ENCODE measurements at places on chromosomes 7 and 10.

DNA sequence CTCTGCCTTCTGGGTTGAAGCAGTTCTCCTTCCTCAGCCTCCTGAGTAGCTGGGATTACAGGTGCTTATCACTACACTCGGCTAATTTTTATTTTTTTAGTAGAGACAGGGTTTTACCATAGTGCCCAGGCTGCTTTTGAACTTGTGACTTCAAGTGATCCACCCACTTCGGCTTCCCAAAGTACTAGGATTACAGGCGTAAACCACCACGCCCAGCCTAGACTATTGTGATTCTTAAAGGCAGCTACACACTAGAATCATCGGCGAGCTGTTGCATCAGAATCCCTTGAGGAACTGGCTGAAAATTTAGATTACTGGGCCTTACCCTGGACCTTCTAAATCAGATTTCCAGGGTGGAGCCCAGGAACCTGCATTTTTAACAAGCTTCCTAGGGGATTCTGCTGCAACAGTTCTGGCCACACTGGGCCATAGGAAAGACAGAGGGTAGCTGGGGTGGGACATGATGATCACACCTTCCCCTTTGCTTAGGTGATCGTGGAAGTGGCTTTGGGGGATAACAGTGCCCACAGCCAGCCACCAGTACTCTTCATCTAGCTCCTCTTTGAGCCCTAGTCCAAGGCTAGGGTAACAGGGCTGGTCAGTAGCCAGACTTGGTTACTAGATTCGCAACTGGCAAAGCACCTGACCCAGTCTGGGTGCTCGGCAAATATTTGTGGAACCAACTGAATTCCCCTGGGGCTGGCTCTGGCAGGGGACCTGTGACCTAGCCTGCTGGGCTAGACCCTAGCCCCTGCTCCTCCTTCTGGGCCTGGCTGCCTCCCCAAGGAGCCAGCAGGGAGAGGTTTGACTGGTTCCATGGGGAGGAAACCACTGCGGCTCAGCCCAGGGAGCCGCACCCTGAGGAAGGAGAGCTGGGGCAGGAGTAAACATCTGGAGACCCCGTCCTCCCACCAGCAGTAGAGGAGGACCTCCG lies 67.1 kb upstream of the DUSP5 start:
- DNase-seq = no peak

GRCh38 chr7:18290223-18290622 lies 205.3 kb upstream of the HDAC9 start:
- DNase-seq = no peak

GRCh38 chr7:44285561-44285960 lies 39.8 kb downstream of the CAMK2B start:
- DNase-seq = no peak

GRCh38 chr10:50579491-50580261 lies 44.1 kb downstream of the SGMS1 start:
- DNase-seq = no peak

DNA sequence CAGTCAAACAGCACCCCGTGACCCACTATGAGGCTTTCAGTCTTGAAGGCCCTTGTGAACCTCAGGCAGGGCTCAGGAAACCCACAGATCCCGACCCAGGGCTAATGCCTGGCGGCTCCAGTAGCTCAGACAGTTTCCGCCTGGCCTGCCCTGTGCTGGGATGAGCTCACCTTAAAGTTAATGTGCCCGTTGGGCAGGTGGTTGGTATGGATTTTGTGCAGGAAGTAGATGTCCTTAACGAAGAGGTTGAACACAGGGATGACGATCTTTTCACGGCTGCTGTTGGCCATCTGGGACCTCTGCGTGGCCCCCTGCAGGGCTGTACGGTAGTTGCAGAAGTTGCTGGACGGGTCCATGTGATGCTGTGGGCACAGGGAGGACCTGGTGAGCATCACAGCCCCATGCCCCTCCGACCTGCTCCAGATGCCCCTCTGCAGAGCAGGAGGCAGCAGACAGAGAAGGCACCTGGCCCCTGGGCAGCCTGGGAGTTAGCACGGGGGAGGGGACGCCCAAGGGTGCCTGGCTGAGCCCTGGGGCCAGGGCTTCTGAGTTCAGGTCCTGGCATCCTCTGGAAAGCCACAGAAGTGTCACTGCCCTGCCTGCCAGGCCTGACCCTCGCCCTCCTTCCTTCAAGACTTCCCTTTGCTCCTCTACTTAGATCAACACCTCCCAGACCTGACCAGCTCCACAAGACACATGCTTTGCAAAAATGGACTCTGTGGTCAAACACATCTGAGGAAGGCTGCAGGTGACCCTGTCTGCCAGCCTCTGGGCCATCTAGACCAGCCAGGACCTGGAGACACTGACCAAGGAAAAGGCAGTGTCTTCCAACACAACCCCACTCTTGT lies 59.8 kb downstream of the CSGALNACT2 start:
- DNase-seq = no peak

GRCh38 chr7:51219261-51219988 lies 97.2 kb downstream of the COBL start:
- no peak for DNase-seq

DNA sequence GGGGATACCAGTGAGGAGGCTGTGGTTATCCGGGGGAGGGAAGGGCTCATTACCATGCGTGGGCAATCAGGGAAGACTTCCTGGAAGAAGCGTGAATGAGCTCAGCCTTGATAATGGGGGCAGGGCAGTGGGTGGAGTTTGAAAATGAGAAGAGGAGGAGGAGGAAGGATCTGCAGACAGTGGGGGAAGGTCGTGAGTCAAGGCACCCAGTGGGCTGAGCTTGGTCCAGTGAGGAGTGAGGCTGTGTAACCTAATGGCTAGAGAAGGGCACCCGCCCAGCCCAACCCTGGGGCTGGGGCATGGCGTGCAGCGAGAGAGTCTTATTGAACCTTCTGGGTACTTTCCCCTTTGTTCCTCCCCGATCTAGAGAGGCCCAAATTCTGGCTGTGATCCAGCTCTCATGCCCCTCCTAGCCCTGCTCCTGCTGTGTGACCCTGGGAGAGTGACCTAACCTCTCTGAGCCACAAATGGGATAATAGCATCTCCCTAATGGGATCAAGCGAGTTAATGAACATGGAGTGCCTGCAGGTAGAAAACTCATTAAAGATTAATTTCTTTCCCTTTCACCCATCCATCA lies 31.5 kb downstream of the CLIP2 start:
- DNase-seq = no peak

DNA sequence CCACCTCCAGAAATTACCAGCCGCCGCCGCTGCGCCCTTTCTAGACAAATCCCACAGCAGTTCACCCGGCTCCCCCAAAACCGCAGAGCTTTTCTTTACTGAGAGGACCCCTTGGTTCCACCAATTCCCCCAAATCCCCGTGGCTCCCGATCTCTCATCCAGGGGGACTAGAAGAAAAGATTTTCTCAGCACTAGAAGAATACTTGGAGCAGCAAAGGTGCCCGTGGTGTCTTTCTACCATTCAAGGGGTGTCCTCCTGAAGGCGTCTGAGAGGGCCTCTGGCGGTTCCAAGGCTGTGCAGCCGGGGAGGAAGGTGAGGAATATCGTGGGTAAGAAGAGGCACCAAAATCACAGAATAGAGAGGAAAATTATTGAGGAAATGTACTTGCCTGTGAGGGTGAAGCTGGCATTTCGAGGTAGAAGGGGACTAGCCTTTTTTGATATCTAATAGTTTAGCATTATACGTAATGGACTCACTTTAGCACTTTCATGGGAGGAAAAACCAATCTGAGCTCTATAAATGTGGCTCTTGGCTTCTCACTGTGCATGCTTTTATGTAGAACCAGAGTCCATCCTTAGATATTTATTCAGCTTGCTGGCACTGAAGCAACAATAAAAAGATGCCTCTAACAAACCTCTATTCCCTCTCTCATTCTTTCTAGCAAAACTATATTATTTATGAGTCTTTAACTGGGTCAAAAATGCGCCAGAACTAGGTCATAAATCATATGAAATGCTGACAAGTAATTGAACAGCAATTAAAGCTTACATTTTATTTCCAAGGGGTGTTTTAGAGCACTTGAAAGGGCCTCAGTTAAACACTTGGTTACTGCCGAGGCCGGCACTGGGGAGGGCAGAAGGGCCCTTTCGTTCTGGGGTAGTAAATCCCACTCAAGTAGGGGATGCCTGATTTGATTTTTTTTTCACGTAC lies 13.8 kb upstream of the HOXA2 start:
- no peak for DNase-seq
